ENCODE measurements at places on chromosomes 1 and 21.
A peak's percentile ranks its signal among the peaks of the same experiment; 100 is the strongest.

- no peaks in the 10 kb centered on the region for H3K36me3 ChIP-seq
- peaks cover 4% of the 10 kb centered on the region for H3K27me3 ChIP-seq
- no peak overlapping the region for H3K4me3 ChIP-seq
- DNase-seq, result no peak
- no peak overlapping the region for H3K27ac ChIP-seq
Observed at GRCh38 chr1:30130099-30130498, 593.3 kb downstream of the MATN1 start.

DNA sequence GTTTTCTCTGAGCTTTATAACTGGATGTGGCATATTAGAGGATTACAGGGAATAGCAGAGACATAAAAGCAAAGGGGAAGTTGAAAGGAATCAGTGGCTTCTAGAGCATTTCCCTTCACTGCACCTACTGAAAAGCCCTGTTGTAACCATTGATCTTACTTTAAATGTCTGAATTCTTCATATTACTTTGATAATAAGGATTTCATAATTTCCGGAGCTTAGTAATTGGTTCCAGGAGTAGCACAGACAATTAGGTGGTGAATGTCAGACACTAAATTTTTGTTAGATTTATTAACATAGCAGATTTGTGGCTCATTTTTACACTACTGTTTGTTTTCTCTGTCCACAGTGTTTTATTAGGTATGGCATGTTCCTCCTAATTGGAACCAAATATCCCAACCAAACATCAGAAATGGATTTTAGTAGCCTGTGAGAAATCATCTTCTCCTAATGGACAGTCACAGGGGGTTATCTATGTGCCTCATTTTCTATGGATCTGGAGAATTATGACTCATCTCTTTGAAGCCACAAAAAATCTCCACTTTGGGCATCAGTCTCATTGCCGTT is 100.5 kb downstream of the GIPC2 start:
- peaks cover 18% of the 10 kb centered on the region for H3K4me1 ChIP-seq

GRCh38 chr1:18803851-18804250 is 55.6 kb downstream of the TAS1R2 start:
- no peak overlapping the region for H3K27ac ChIP-seq
- no peaks in the 10 kb centered on the region for H3K36me3 ChIP-seq
- no peak overlapping the region for H3K4me3 ChIP-seq
- no peak for DNase-seq
- no peaks in the 10 kb centered on the region for H3K4me1 ChIP-seq

GRCh38 chr1:169514566-169515270 is 29.0 kb upstream of the SLC19A2 start:
- no peaks in the 10 kb centered on the region for H3K4me1 ChIP-seq
- H3K36me3 ChIP-seq, result peaks cover 66% of the 10 kb centered on the region
- no peak overlapping the region for H3K4me3 ChIP-seq
- no peak overlapping the region for H3K27ac ChIP-seq
- H3K27me3 ChIP-seq, result no peaks in the 10 kb centered on the region

DNA sequence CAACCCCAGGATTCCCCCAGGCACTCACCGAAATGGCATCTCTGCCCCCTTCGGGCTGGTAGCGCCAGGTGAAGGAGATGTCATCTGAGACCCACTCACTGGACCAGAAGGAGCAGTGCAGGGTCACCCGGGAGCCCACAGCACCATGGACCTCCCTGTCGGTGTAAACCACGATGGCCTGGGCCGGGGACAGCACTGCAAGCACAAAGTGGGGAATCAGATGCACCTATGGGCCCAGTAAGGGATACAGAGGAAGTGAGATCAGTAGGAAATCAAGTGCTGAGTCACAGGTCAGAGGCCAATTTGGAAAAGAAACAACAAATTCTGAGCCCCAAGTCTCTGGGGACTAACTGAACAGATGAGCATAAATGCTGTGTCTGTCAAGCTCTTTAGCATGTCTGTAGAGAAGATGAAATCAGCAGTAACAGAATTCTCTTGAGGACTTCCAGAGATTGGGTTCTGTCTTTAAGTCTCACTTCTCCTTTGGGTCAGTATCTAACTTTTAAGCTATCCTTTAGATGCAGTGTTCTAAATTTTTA is 2.5 kb downstream of the MPZ start:
- H3K27me3 ChIP-seq, result no peaks in the 10 kb centered on the region
- peaks cover 31% of the 10 kb centered on the region for H3K4me1 ChIP-seq
- H3K36me3 ChIP-seq, result no peaks in the 10 kb centered on the region

DNA sequence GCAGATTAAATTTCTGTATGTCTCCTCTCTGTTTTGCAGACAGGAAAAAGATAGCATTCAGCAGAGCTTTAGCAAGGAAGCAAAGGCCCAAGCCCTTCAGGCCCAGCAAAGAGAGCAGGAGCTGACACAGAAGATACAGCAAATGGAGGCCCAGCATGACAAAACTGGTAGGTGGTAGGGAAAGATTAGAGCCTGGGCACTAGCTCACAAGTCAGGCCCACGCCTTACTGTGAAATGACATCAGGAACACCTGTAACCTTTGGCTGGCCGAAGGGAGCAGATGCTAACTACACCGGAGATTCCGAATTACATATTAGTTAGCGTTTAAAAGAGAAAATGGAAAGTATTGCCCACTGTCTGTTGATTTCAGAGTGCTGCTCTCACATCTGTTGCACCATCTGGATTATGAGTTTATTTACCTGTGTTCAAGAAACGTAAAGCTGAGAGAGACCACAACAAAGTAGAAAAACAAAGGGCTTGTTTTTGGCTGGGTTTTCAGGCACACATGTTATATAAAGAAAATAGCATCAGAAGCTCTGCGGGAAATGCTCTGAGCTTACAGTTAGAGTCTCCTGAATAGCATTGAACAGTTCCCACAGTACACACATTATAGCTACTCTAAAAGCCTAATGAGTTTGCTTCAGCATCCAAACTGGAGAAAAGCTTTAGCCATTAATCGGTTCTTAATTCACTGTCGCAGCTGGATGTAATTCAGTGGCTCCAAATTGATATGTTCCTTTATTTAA is 160.0 kb downstream of the SDCCAG8 start:
- H3K4me3 ChIP-seq, result no peak overlapping the region
- no peaks in the 10 kb centered on the region for H3K27me3 ChIP-seq
- no peak overlapping the region for H3K27ac ChIP-seq
- peaks cover 20% of the 10 kb centered on the region for H3K36me3 ChIP-seq
- H3K4me1 ChIP-seq, result peaks cover 28% of the 10 kb centered on the region
- DNase-seq, result no peak

DNA sequence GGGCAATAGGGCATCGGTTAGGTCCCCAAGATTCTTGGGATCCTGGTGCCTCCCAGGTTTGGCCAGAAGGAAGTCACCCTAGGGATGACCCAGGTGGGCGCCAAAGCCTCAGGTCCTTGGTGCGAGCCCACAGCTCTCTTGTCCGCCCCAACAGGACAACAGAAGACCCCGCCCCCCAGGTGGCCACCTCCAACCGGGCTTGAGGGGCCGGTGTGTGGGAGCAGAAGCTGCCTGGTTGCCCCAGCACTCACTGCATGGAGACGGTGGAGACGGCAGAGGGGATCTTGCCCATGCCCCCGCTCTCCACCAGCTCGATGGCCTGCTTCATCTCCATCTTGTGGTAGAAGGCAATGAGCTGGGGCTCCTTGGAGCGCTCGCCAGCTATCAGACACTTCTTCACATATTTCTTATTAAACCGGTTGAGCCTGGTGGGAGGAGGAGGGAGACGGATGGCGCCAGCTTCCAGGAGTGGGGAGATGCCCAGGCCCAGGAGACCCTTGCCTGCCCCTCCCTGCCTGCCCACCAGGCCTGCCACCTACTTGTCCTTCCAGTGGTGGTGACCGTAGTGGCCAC is 52.7 kb downstream of the SLC9A1 start:
- H3K36me3 ChIP-seq, result no peaks in the 10 kb centered on the region
- H3K27me3 ChIP-seq, result no peaks in the 10 kb centered on the region
- no peak for DNase-seq
- H3K27ac ChIP-seq, result no peak overlapping the region
- no peak overlapping the region for H3K4me3 ChIP-seq

DNA sequence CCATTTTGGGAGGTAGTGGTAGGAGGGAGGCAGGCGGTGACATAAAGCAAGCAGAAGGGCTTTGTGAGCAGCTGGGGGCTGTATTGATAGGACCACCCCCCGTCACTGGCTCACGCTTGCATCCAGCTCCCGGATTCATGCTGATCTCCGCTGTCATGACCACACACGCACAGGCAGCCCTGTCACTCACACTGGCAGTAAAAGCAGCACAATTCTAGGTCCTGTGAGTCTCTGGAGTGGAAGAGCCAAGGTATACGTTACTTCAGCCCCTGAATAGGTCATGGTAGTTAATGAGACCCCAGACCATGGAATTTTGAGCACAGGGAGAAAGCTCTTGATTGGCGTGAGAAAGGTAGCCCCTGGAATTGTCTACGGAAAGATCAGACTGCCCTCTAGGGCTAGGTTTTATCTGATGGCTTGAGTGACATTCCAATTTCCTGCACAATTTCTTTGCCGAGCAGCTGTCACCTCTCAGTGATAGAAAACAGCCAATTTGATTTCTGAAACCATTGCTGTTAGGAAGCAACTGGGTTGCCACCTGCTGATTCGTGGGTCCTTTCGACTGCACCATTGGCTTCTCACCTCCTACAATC is 5.4 kb downstream of the OR2B11 start:
- DNase-seq, result no peak
- peaks cover 10% of the 10 kb centered on the region for H3K4me1 ChIP-seq
- H3K27me3 ChIP-seq, result peaks cover 5% of the 10 kb centered on the region

DNA sequence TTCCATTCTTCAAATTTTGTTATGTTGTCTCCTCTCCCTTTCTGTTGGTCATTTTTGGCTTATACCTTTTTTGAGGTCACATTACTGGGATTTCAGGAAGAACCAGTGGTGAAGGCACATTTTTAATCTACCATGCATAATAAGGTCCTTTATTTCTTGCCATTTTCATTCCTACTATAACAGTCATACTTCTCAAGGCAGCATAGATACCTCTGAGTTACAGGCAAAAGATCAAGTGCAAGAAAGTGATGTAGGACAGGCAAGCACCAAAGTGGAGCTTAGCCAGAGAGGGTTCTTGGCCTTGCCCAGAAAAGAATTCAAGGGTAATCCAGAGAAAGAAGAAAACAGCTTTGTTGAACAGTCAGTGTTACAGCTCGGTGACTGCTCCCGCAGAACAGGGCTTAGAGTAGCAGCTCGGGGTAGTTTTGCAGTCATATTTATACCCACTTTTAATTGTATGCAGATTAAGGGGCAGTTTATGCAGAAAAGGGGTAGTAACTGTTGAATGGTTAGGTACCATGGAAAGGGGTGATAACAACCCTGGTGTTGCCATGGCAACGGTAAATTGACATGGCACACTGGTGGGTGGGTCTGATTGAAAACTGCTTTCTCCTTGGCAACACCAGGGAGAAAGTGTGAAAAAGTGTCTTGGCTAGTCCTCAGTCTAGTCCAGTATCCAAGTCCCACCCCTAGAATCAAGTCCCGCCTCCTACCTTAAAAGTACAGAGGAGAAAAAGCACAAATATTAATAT is 39.6 kb upstream of the DOCK7 start:
- H3K27ac ChIP-seq, result no peak overlapping the region
- peaks cover 7% of the 10 kb centered on the region for H3K4me1 ChIP-seq
- H3K27me3 ChIP-seq, result peaks cover 3% of the 10 kb centered on the region
- no peaks in the 10 kb centered on the region for H3K36me3 ChIP-seq
- no peak for DNase-seq

GRCh38 chr1:66641891-66642473 is 108.0 kb downstream of the SGIP1 start:
- no peak overlapping the region for H3K27ac ChIP-seq
- H3K4me3 ChIP-seq, result no peak overlapping the region
- DNase-seq, result no peak
- H3K36me3 ChIP-seq, result no peaks in the 10 kb centered on the region
- H3K27me3 ChIP-seq, result peaks cover 6% of the 10 kb centered on the region

GRCh38 chr1:91795591-91796389 is 90.2 kb downstream of the TGFBR3 start:
- no peak for DNase-seq
- no peaks in the 10 kb centered on the region for H3K27me3 ChIP-seq
- H3K27ac ChIP-seq, result no peak overlapping the region
- H3K4me3 ChIP-seq, result no peak overlapping the region

- H3K4me1 ChIP-seq, result no peaks in the 10 kb centered on the region
- H3K36me3 ChIP-seq, result no peaks in the 10 kb centered on the region
- H3K4me3 ChIP-seq, result no peak overlapping the region
- peak; percentile 30 for DNase-seq
Observed at GRCh38 chr1:17653728-17654351, 101.3 kb upstream of the ACTL8 start.

DNA sequence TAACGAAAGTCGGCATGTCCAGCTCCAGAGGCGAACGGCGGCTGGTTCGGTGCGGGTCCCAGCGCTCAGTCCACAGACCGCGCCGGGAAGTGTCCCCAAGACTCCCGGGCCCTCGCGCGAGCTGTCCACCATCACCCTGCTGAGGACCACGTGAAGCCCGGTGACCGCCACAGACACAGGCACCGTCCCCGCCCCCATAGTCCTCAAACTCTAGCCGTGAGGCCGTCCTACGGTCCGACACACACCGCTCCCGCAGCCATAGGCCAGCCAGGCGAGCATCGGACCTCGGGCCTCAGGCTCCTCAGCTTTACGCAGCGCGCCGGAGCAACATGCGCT is 535 bp downstream of the SETD4 start:
- H3K4me1 ChIP-seq, result peaks cover 25% of the 10 kb centered on the region
- DNase-seq, result no peak
- H3K4me3 ChIP-seq, result peak overlapping the region; percentile 92
- no peaks in the 10 kb centered on the region for H3K27me3 ChIP-seq

DNA sequence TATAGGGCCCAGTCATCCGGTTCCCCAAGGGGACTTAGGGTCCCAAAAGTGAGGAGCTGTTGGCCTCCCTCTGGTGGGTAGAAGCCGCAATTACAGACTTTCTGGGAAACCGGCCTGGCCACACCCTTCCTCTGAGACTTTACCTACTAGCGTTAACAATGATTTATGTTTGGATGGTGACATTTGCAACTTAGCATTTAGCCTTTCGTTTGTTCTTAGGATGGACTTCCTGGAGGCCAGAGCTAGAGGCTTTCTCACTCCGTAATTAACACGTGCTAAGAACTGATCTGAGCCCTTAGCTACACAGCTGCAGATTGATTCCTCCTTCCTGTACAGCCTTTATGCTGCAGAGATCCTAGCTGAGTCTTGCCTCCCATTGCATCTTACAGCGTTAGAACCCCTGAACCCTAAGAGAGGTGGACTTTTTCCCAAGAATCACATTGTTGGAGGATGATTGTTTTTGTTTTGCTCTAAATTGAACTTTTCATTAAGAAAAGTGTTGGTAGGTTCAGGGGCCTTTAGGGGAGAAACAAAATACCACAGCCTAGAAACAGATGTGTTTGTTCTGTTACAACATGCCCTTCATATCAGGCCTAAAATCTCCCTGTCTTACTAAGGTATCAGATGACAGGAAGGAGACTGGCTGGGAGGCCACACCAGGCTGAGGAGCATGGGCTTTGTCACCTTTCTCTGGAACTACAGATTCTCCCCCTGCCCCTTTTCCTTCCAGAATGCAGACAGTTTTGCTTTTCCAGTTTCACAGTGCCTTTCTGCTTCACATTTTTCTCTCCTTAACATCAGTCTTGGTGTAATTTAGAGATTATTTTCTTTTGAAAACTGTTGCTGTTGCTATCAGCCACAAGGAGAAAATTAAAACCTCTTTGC is 1.9 kb downstream of the S100A11 start:
- H3K36me3 ChIP-seq, result peaks cover 44% of the 10 kb centered on the region
- H3K4me1 ChIP-seq, result peaks cover 44% of the 10 kb centered on the region
- DNase-seq, result peak; percentile 76
- H3K4me3 ChIP-seq, result peak overlapping the region; percentile 95
- H3K27me3 ChIP-seq, result no peaks in the 10 kb centered on the region

Data from activated naive CD8-positive, alpha-beta T cell treated with anti-CD3 and anti-CD28 coated beads, Interleukin-2, amount 50 U/mL, for 24 hours (primary cell).